HEK293T (cell line): ENCODE measurements at places on chromosomes 3 and 15.

GRCh38 chr15:39591896-39592315 lies 11.0 kb downstream of the THBS1 start:
- DNase-seq: no peak

- DNase-seq: no peak
Measured at GRCh38 chr15:39640665-39641064, 59.8 kb downstream of the THBS1 start.

GRCh38 chr15:66735909-66736305 lies 33.9 kb downstream of the SMAD6 start:
- DNase-seq: no peak

- DNase-seq: no peak
Measured at GRCh38 chr3:13502791-13503060, 22.6 kb downstream of the HDAC11 start.

GRCh38 chr3:3316521-3316920 lies 137.0 kb upstream of the CRBN start:
- DNase-seq: no peak

DNA sequence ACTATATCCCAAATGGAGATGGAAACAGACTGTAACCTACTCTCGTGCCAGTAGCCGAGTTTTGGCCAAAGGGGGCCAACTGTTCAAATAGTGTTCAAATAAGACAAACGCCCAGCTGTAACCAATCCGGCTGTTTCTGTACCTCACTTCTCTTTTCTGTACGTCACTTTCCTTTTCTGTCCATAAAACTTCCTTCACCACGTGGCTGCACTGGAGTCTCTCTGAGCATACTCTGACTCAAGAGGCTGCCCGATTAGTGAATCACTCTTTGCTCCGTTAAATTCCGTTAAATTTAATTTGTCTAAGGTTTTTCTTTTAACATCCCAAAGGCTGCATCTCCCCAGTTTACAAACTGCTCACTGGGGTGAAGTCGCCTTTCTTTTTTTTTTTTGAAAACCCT lies 219.2 kb upstream of the P2RY1 start:
- no peak for DNase-seq

DNA sequence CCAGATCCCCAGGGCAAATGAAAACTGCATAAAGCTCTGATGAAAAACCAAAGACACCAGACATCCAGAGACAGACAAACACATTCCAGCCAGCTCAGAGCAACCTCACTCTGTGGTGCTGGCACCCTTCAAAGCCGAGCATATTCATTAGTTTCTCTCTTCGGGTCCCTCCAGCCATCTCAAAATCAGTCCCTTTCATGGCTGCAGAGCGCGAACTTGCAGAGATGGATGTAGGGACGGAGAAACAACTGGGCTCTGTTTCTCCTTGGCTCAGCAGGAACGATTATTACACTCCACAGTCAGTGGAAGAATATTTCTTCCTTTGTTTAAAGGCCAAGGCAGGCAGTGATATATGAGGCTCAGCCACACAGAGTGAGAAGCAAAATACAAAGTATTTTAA lies 50.4 kb upstream of the SYN2 start:
- no peak for DNase-seq

- no peak for DNase-seq
Measured at GRCh38 chr3:74139648-74140047, 474.8 kb downstream of the CNTN3 start.

GRCh38 chr3:89059211-89059925 lies 48.1 kb upstream of the EPHA3 start:
- no peak for DNase-seq

GRCh38 chr3:70999730-71000129 lies 583.8 kb downstream of the FOXP1 start:
- no peak for DNase-seq

DNA sequence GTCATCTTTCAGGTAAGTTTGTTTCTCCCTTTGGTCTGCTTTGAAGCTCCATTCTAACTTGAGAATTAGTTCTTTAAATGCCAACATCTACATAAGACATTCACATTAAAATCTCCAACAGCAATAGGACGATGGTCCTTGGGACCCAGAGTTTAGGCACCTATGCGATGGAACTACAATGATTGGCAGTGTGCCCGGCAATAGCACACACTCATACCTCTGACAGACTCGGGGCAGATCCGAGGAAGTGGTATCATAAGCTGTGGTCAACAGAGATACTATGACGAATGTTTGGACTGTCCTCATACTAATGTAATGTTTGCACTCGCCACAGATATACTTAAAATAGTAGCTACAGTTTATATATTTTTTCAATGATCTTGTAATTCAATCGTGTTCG lies 34.2 kb upstream of the NR2F2 start:
- no peak for DNase-seq

DNA sequence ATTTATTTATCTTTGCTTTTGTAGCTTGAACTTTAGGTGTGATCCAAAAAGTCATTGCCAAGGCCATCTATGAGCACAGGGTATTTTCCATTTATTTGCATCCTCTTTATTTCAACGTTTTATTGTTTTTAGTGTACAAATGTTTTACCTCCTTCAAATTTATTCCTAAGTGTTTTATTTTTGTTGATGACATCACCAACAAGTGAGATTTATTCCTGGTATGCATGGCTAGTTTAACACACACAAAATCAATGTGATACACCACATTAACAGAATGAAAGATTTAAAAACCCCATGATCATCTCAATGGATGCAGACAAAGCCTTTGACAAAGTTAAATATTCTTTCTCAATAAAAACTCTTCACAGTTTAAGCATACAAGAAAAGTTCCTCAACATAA lies 66.3 kb upstream of the CHRM5 start:
- no peak for DNase-seq

DNA sequence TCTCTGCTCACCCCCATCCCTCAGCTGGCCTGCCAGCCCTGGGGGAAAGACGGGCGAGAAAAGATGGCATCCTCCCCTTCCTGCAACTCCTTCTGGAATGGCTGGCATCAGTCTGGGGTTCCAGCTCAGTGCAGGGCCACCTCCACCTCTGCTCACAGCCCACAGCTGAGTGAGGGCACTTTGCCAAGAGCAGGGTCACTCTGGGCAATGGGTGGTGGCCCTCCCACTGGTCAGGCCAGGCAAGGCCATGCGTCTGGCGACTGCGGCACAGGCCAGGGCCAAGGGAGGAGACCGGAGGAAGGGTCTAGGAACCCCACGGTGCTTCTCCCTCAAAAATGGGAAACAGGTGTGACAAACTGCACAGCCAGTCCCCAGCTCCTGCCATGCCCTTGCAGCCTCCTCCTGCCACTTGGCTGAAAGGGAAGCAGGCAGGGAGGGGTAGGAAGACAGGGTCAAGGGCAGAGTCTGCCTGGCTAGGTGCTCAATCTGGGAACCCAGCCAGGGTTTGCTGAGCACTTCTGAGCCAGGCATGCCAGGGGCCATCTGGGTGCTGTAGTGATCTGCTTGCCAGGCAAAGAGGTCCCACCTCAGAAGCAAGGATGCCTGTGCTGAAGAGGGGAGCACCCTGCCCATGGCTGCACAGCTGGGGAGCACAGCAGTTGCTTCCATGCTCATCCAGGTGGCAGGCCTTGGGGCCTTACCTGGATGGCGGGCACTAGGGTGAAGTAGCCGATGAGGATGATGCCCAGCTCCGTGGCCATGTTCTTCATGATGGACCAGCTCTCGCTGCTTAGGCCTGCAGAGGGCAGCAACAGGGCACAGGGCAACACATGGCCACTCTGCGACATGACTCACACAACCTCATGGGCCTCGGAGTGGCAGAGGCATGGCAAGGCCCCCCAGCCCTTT lies 41.2 kb downstream of the PTPN23 start:
- DNase-seq: no peak

- DNase-seq: no peak
Measured at GRCh38 chr15:68507447-68507846, 71.3 kb upstream of the CORO2B start.

GRCh38 chr3:133874761-133875438 lies 20.8 kb downstream of the RAB6B start:
- DNase-seq: no peak

DNA sequence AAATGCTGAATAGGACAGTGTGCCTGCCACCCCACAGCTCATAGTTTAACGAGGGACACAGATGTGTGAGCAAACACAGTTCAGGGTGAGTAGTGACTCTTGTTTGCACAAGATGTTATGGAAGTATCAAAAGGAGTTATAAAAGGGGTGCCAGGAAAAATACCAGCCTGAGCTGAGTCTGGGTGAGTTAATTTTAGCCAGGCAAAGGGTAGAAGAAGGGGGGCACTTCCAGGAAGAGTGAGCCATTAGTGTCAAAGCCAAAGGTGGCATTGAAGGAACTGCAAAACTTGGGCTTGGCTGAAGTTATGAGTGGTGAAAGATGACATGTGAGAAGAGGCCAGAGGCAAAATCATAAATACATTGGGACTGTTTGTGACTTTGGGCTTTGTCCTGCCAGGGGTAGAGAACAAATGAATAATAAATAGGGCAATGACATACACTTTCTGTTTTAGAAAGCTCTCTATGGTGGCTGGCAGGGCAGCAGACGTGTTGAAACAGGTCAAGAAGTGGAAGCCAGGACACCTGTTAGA lies 1.9 kb upstream of the SPPL2A start:
- DNase-seq: no peak

GRCh38 chr15:71080166-71080565 lies 35.1 kb upstream of the THSD4 start:
- no peak for DNase-seq

DNA sequence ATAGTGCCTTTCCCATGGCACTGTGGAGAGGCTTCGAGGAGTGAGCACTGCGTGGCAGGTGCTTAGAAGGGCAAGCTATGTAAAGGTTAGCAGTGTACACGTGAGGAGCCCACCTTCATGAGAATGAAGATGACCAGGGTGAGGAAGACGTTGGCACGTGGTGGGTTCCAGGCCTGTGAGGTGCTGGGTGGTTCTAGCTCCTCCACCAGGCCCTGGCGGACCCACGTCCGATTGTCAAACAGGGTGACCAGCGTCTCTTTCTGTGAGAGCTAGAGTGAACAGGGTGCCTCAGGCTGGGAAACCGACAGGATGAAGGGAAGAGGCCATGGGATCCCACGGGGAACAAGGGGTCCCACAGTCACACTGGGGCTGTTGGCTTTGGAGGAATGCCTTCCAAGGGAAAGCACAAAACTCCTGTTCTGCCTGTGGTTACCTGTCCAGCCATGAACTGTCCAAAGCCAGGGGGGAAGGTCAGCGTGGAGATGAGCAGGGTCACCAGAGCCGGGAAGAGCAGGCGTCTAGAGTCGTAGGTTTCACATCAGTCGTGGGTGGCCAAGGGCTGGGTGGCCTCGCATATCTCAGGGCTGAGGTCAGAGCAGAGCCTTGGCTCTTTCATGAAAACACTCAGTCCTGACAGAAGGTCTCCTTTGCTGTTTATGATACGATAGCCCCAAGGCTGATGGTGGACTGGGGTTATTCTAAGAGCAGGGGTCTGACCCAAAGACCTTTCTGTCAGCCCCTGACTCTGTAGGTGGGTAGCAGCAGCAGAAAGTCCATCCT lies 6.0 kb downstream of the CLCN2 start:
- no peak for DNase-seq

DNA sequence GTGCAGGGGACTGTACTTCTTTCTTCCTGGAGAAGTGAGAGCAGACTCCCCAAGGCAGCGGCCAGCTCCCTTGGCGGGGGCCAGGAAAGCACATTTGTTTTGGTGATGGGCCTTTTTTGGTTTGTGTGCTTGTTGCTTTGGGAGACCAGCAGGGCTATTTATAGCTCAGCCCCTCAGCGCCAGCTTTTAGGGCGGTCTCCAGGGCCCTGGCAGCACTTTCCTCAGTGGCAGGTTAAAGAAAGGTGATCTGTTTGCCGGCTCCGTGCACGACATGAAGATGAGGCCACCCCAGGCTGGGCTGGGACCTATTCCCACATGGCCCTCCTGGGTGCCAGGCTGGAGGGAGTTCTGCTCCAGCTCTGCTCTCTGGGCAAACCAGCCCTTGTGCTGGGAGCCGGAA lies 21.8 kb downstream of the SLC6A11 start:
- no peak for DNase-seq

DNA sequence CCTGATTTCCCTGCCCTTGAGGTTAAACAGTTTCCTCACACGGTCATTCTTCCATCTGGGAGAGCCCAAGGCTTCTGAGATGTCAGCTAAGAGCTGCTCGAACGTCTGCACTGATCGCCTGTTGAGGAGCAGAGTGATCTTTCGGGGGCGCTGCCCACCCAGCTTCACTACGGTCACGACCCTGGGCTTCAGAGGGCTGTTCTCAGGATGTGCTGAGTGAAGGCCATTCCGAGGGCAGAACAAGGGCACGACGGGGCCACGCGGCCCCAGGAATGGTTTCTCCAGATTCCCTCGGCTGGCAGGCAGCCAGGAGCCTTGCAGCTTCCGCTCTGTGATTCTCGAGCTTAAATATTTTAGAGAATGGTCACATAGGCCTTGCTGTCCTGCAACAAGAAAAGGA lies 25.7 kb downstream of the DCLK3 start:
- no peak for DNase-seq

- no peak for DNase-seq
Measured at GRCh38 chr15:80890341-80891005, 99.1 kb downstream of the MESD start.

DNA sequence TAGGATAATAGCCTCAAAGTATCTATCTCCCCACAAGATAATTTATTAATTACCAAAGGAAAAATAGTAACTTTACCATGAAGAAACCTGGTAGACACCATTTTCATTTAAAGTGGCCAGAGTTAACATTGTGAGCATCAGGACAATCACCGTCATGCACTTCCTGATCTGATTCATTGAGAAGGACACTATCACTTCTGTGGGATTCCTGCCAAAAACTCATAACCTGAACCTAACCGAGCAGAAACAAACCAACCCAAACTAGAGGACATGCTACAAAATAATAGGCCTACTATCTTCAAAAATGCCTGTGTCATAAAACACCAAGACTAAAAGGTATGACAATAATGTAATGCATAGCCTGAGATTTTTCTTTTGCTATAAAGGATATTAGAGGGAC lies 39.0 kb downstream of the FSIP1 start:
- no peak for DNase-seq

DNA sequence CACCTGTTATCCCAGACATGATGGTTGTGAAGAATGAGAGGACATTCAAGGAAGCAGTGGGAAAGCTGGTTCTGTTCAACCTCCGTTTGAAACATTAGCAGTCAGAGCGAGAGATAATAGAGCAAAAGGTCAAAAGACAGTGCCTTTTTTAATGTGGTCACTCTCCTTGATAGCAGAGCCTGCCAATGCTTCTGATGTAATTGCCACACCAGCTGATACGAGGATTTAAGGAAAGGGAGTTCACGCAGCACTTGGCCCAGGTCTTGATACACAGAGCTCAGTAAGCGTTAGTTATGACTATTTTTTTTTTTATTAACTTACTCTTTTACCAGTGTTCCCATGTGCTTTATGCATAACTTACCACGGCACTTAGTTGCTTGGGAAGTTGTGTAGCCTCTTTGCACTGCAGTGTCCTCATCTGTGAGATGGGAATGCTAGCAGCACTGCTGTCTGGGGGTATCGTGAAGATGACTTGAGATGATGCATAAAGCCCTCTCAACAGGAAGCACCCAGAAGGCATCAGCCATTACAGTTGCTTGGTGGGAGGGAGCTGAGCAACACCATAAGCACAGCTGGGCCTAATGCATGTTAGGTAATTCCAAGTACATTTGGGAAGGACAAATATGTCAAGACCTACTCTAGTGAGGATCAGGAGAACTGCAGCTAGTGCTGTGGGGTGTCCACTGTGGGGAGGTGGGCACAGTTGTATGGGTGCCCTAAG lies 123.3 kb upstream of the RASGRP1 start:
- DNase-seq: no peak
